ENCODE measurements at places on chromosomes 16 and 17.

GRCh38 chr16:56615353-56615752 lies 7.0 kb downstream of the MT2A start:
- DNase-seq = peak; percentile 65

- no peak for DNase-seq
Observed at GRCh38 chr16:75565640-75566039, 539 bp upstream of the GABARAPL2 start.

GRCh38 chr17:80822700-80823410 lies 168.8 kb upstream of the CHMP6 start:
- DNase-seq = no peak

GRCh38 chr16:51267681-51268080 lies 116.6 kb upstream of the SALL1 start:
- peak; percentile 88 for DNase-seq

DNA sequence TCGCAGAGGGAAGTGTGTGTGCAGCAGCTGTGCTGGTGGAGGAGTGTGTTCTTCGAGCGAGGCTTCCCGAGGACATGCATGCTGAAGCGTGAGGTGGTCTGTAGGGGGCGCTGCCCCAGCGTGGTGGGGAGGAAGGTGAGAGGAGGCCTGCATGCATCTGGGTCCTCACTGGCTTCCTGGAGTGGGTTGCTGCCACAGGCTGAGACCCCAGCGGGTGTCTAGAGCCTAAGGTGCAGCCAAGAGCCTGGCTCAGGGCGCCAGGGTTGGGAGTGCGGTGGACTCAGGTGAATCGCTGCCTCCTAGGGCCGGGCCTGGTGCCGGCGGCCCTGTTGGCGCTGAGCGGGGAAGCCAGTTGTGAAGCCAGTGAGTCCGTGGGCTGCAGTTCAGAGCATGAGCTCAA lies 7.5 kb upstream of the HSD3B7 start:
- DNase-seq = no peak

DNA sequence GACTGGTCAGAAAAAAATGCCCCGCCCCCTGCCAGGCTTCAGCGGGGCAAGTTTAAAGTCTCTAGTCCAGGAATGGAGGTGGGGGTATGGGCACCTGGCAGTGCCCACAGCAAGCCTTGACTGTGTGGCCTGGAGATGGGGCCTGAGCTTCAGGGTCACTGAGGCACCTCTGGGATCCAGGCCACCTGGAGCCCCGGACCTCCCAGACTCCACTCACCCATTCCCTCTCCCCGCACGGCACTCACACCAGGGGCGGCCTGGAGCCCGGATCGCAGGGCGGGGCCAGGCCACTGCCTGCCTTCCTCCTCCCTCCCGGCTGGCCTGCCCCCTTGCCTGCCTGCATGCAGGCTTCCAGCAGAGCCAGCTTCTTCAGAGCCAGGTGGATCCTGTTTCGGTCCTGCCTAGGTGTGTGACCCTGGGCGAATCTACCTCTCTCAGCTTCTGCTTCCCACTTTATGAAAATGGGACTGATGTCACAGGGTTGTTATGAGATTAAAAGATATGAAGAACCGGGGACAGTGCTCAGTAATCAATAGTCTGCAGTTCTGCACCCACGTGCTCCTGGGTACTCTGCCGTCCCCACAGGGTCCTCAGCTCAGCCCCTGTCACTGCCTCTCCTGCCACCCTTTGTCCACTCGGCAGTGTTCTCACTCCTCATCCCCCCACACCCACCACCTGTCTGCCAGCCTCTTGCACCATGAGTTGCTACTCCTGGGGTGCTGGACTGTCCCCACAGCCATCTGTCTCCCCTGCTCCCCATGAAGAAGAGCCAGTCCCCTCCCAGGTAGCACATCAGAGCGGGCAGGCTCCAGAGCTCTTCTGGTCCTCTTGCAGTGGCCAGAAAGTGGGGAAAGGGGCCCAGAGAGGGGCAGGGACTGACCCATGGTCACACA lies 1.2 kb upstream of the TCAP start:
- DNase-seq = no peak
